ENCODE measurements at places on chromosomes 11 and 22.

DNA sequence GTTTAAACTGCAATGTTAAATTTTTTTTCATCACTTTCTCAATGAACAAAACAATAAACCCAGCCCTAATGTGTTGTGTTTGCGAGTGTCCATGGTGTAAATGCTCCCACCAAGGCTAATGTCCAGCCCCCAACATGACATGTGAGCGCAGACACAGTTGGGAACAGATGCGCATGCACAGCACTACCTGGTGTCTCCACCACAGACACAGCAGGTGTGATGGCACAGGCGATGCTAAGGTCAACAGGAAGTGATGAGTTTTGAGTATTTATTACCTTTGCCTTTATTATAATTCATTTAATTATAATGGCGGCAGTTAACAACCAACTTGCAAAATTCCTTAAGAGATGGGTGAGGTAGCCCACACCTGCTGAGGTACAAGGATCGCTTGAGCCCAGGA, 42.9 kb downstream of the MICAL3 start:
- DNase-seq: no peak

GRCh38 chr11:102316346-102316904, 859 bp upstream of the BIRC3 start:
- DNase-seq: no peak

DNA sequence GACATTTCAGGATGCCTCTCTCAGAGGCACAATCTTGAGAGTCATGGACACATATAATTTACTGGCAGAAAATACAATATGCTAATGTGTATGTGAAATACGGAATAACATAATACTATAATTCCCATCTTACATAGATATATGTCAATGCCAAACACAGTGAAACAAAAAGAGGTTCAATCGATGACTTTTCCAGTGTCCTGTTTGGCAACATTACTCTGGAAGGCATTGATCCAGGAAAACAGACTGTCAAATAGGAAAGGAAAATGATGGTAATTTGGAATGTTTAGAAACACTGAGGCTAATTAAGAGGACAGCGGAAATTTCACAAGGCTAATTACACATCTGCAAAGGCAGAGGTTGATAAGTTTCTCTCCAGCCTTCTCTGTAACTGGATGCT, 942.3 kb downstream of the LRRC4C start:
- DNase-seq: no peak

GRCh38 chr11:12303421-12304149, 73.8 kb upstream of the PARVA start:
- DNase-seq: no peak

DNA sequence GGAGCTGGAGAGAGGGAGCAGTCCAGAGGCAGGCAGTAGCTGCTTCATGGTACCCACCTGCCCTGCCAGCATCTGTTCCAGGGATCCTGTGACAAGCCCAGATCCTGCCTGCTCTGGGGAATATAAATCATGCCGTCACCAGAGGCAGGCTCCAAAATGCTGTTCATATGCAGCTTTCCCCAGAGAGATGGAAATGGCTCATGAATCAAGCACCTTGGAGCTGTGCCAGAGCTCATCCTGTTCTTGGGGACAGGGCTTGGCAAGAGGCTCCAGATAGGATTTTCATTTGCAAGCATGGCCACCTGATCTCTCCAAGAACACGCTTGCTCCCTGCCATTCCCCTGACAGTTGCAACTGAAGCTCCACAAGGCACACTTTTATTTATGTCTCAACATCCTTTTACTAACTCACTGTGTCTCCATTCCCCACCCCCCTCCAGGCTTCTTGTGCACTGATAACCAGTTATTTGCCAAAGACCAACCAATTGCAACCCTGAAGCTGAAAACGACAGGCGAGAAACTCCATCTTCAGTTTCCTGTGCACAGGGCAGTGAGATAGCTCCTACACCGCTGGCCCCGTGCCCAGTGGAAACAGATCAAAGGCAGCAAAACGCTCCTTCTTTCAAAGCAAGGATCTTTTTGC, 115.8 kb upstream of the PITPNB start:
- DNase-seq: no peak

DNA sequence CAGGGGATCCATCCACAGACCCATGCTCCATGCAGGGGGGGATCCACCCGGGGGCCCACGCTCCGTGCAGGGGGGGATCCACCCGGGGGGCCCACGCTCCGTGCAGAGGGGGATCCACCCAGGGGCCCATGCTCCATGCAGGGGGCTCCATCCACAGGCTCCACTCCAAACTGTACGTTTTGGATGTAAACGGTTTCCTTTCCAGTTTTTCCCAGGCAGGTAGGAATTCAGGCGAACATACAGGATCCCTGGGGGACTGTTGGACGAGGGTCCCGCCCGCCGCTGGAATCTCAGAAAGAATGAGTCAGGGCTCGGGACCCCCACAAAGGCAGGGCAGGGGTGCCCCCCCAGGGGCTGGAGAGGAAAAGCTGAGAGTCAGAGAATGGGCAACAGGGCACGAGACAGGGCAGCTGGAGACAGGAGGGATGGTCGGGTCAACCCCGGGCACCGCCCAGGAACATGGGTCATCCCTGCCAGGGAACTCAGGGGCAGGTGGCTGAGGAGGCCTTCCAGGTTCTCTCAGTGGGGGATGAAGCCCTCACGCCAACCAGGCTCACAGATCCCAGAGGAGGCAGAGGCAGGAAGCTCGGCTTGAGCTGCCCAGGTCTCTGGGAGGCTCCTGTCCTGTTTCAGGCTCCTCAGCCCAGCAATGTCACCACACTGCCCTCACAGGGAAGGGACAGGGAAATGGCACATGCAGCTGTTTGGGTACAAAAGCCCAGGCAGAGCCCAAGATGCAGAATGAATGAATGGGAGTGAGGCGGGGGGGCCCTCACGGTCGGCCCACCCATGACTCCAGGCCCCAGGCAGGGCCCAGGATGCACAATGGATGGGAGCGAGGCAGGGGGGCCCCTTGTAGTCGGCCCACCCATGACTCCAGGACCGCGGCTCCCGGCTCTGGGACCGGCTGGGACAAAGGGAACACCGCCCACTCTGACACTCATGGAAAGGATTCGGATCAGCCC, 200.2 kb downstream of the BRD1 start:
- no peak for DNase-seq

- no peak for DNase-seq
These were observed 73.5 kb downstream of the BRD1 start for GRCh38 chr22:49753961-49754695.

DNA sequence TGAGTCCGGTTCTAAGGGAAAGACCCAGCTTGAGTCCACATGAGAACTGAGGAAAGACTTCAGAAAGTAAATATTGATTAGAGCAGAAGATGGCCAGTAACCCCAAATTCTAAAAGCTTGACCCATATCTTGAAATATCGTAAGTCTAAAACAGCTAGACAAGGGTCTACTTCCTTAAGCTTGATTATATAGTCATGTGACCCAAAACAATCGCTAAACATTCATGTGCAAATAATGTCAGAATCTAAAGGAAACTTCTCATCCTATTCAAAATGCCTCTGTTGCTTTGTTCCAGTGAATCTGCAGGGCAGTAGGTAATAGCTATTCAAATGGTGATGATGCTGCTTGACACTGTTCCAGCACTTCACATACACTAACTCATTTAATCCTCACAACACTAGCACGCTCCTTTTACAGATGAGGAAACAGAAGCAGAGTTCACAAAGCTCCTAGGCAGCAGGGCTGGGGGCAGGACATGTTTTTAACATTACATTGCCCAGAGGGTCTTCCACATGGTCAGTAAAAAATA, 52.6 kb downstream of the TCF20 start:
- DNase-seq: no peak
